ENCODE measurements at places on chromosomes 4 and X. TPM values are rescaled to one million over a fixed set of nuclear protein-coding genes. Genes with fewer than 3 reads are reported as not detected.

GRCh38 chrX:113260474-113260873 lies 419.8 kb upstream of the AMOT start:
- no peak overlapping the region for H3K4me3 ChIP-seq
- H3K27ac ChIP-seq: no peak overlapping the region
- no peaks in the 10 kb centered on the region for H3K4me1 ChIP-seq
- H3K27me3 ChIP-seq: no peaks in the 10 kb centered on the region
- no peaks in the 10 kb centered on the region for H3K36me3 ChIP-seq

GRCh38 chrX:123976706-123977316 lies 15.3 kb downstream of the STAG2 start:
- no peaks in the 10 kb centered on the region for H3K27me3 ChIP-seq
- no peak overlapping the region for H3K4me3 ChIP-seq
- H3K27ac ChIP-seq: no peak overlapping the region
- no peaks in the 10 kb centered on the region for H3K36me3 ChIP-seq
- H3K4me1 ChIP-seq: peaks cover 20% of the 10 kb centered on the region
- DNase-seq: peak; percentile 43

DNA sequence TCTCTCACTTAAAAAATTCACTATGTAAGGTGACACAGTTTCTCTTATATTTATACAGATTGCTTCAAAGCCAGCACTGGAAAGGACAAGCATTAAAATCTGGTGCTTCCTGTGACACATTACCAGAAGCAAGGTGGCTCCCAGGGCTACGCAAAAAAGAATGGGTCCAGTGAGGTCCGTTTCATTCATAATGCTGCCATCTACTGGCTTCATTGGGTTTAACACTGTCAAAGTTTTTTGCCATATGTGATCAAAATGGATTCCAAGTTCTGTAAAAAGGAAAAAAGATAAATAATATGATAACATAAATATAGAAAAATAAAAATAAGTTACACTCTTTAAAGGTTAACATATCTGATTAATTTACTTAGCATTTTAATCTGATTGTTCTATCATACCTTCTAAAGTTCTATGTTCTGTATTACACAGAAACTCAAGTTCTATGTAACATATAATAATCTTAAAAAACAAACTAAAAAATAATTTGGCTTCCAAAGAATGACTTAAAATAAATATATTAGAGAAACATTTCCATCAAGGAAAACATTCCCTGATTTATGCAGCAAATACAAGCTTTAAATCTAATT lies 22.1 kb downstream of the YIPF7 start:
- no peak overlapping the region for H3K27ac ChIP-seq
- DNase-seq: peak; percentile 73
- no peaks in the 10 kb centered on the region for H3K4me1 ChIP-seq
- no peaks in the 10 kb centered on the region for H3K27me3 ChIP-seq

- H3K27me3 ChIP-seq: peaks cover 22% of the 10 kb centered on the region
- H3K27ac ChIP-seq: no peak overlapping the region
- peak; percentile 26 for DNase-seq
- H3K4me3 ChIP-seq: peak overlapping the region; percentile 38
Observed at GRCh38 chr4:80201252-80202151, 4.2 kb downstream of the PRDM8 start.

DNA sequence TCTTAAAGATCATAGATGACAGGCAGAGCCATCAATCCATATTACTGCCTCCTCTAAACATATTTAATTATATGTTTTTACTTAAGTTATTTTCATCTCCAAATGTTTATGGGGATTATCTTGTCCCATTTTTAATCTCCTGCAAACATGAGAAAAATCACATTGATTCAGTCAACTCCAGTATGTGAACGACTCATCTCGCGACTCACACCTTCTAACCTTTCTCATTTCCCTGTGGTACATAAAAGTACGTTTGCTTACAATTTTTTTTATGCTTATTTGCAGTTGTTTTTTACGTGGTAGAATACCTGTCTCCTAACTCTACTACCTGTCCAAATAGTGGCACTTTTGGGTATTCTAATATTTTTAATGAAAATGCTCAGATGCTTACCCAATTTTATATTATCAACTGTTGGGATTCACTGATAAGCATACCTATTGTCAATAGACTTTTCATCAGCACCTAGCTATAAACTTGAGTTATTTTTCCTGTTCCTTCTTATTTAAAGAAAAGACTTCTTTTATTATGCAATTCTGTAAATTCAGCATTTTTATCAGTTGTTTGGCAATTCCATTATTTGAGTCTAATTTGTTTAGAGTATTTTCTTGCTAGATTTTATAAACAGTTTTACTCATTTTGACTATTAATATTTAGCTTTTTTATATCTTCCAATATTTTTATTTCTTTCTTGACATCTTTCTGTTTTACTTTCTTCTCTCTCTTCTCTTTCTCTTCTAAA lies 276.6 kb downstream of the ANK2 start:
- no peak for DNase-seq
- no peak overlapping the region for H3K4me3 ChIP-seq
- H3K27me3 ChIP-seq: no peaks in the 10 kb centered on the region
- no peaks in the 10 kb centered on the region for H3K36me3 ChIP-seq
- H3K27ac ChIP-seq: no peak overlapping the region

DNA sequence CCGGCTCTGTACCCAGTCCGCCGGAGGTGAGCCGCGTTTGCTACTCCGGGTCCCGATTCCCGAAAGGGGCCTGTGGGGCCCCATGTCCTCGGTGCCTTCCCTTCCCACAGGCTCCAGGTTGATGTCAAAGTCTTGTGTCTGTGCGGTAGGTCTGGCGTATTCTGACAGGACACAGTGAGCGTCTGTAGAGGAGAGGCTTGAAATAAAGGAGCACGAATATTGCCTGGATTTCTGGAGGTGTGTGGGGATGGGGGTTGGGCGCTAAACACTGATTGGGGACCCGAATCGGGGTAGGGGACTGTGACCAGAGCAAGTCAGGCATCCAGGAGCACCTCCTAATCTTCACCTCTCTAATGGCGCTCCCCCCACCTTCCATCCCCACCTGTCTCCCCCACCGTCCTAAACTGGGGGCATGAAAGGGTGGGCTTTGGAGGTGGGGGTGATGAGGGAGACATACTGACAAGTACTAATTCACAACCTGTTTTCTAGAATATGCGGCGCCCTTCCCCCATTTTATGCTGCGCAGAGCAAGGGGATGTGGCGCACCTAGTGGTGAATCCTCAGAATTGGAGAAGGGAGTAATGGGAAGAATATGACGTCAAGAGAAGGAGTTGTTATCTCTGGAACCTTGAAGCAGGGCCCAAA lies 855 bp downstream of the GPRASP2 start:
- peak; percentile 59 for DNase-seq
- H3K27me3 ChIP-seq: no peaks in the 10 kb centered on the region
- no peaks in the 10 kb centered on the region for H3K36me3 ChIP-seq

DNA sequence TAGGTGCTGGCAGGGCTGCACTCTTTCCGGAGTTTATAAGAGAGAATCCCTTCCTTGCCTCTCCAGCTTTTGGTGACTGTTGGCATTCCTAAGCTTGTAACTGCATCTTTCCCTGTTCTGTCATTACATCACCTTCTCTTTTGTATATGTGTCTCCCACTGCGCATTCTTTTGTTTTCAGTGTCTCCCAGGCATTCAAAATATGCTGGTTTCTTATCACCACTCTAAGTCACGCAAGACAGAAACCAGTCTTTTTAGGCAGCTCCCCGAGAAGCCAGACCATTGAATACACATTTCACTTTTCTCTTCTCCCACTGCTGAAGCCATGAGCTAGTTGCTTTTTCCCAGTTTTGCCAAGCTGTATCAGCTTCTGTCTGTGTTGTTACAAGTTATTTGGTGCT lies 71.0 kb downstream of the LAS1L start:
- H3K27ac ChIP-seq: no peak overlapping the region
- DNase-seq: no peak
- no peak overlapping the region for H3K4me3 ChIP-seq
- no peaks in the 10 kb centered on the region for H3K4me1 ChIP-seq
- H3K27me3 ChIP-seq: no peaks in the 10 kb centered on the region

- H3K36me3 ChIP-seq: no peaks in the 10 kb centered on the region
- no peak overlapping the region for H3K4me3 ChIP-seq
- H3K27me3 ChIP-seq: peaks cover 8% of the 10 kb centered on the region
Observed at GRCh38 chrX:2576793-2577192, 76.0 kb upstream of the DHRSX start.

- H3K36me3 ChIP-seq: no peaks in the 10 kb centered on the region
- no peak for DNase-seq
- H3K4me3 ChIP-seq: no peak overlapping the region
- H3K27me3 ChIP-seq: no peaks in the 10 kb centered on the region
- no peak overlapping the region for H3K27ac ChIP-seq
Observed at GRCh38 chr4:11250510-11250909, 178.2 kb downstream of the HS3ST1 start.

GRCh38 chr4:78763251-78763650 lies 12.9 kb upstream of the BMP2K start:
- H3K27ac ChIP-seq: no peak overlapping the region
- no peak overlapping the region for H3K4me3 ChIP-seq
- H3K27me3 ChIP-seq: no peaks in the 10 kb centered on the region
- H3K4me1 ChIP-seq: no peaks in the 10 kb centered on the region
- H3K36me3 ChIP-seq: no peaks in the 10 kb centered on the region

RIBC1 gene
- 0.68 TPM for total RNA-seq

SYNPO2 gene
- 0.20 TPM for total RNA-seq

GSPT2 gene
- 14.1 TPM for total RNA-seq

SOWAHB gene
- total RNA-seq: 0.13 TPM

RS1 gene
- total RNA-seq: not detected

STAP1 gene
- not detected for total RNA-seq

LRIT3 gene
- total RNA-seq: 0.26 TPM

CLCN3 gene
- total RNA-seq: 59.8 TPM

All from A673 (cell line).